Body of pancreas (tissue), 4 donors: ENCODE measurements at places on chromosomes 1 and 21. TPM values are rescaled to one million over a fixed set of nuclear protein-coding genes. Genes with fewer than 3 reads are reported as not detected.

Gene DR1
- total RNA-seq, result 23.3 TPM

Gene PROK1
- total RNA-seq, result 0.26 TPM

Gene ST6GALNAC3
- total RNA-seq, result 1.3 TPM

Gene F13B
- total RNA-seq, result not detected

Gene MROH9
- total RNA-seq, result not detected

Gene SNRPE
- total RNA-seq, result 27.2 TPM

Gene CENPL
- total RNA-seq, result 0.99 TPM

Gene HSD11B1
- 3.6 TPM for total RNA-seq

Gene KCNK1
- total RNA-seq, result 5.2 TPM

Gene SLC6A17
- total RNA-seq, result 0.52 TPM

Gene KAZN
- 3.4 TPM for total RNA-seq

Gene DTL
- under 0.01 TPM for total RNA-seq

Gene CFAP141
- total RNA-seq, result not detected

Gene PUM1
- 32.3 TPM for total RNA-seq

Gene FAM72B
- total RNA-seq, result not detected

Gene TMEM82
- total RNA-seq, result not detected

Gene KCNE2
- not detected for total RNA-seq

Gene ITLN1
- 5.9 TPM for total RNA-seq

Gene DNASE2B
- total RNA-seq, result not detected

Gene OXCT2
- total RNA-seq, result 2.6 TPM

Gene BLZF1
- 15.0 TPM for total RNA-seq

Gene OR2M5
- not detected for total RNA-seq
